Left forelimb (tissue), 1 donor: ENCODE measurements at places on chromosomes 3 and 15.

GRCh38 chr15:39628144-39628508, 47.2 kb downstream of the THBS1 start:
- no peak for DNase-seq

GRCh38 chr3:61146010-61146890, 105.0 kb downstream of the FHIT start:
- no peak for DNase-seq

DNA sequence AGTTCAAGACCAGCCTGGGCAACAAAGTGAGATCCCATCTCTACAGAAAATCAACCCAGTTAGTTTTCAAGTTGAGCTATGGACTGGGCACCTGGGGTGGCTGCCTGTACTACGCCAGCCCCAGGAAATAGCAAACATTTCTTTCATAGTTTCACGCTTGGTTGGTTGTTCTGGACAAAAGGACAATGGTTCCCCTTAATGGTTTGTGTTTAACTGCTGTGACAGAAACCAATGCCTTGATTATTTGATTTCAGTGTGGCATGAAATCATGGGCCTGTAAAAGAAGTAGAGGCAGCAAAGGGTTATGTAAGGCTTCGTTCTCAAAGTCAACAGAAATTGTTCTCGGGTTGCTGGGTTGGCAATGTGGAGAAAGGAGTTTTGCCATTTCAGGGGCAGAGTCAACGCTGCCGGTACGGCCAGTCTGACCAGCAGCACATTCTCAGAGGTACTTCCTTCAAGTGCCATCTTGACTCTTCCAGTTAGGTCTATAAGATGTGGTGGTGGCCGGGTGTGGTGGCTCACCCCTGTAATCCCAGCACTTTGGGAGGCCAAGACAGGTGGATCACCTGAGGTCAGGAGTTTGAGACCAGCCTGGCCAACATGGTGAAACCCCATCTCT, 12.7 kb downstream of the LCMT2 start:
- DNase-seq = no peak

DNA sequence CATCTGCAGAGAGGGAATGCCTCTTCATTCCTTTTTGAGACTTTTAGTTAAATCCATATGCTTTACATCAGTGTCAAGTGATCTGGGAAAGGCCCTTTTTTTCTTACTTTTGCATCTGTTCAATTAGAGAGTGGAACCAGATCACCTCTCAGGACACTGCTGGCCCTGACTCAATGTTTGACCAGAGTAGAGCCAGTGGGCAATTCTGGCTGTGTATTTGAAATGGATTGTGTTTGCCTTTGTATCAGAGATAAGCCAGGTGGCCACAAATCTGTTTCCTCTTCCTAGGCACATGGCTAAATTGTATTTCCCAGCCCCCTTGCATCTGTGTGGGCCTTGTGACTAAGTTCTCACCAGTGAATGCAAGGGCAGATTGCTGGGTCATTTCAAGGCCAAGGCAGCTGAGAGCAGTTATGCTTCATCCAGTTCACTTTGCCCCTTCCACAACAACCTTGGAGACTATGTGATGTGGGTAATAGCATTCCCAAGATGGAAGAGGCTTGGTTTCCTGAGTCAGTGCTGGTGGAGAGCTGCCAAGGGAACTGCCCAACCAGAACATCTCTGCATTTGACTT, 75.6 kb upstream of the CACNA2D3 start:
- DNase-seq = no peak

DNA sequence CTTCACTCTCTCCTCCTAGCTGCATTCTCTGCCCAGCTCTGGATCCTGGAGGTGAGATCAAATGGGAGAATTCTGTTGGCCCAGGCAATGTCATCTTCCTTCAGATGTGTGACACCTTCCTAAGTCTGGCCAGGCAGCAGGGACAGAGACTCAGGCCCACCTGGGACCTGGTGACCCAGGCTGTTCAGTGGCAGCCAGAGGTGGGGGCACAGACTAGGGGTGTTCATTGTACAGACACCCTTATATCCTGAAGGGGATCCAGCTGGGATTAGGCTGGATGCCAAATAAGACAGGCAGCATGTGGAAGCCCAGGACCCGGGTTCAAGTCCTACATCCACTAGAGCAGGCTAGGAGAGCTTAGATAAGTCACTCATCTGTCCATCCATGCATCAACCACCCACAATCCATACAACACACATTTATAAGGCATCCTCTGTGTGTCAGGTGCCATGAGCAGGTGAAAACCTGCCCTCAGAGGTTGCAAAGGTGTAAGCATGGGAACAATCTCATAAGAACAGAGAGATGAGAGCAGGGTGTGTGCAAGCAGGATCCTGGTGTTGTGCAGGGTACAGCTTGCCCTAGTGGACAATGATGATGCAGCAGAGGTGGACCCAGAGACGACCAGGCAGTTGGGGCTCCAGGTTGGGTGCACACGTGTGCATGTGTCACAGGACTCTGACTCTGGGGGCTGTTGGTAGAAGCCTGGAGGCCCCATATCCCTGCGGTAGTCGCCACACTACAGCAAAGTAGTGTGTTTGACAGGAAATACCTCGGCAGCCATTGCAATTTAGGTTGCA, 18.3 kb upstream of the RPL29 start:
- no peak for DNase-seq

GRCh38 chr3:112858410-112859069, 11.9 kb upstream of the CD200R1L start:
- DNase-seq = no peak

DNA sequence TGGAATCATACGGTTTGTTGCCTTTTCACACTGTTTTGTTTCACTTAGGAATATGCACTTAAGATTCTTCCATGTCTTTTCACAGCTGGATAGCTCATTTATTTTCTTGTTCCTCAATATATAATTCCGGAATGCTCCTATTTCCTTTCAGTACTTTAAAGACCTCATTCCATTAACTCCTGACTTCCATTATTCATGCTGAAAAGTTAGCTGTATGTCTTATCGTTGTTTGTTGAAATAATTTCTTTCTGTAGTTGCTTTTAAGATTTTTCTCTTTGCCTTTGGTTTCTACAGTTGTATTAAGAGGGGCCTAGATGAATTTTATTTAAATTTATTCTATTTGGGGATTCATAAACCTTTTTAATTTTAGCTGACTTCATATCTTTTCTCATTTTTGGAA, 122.2 kb downstream of the ANXA2 start:
- DNase-seq = no peak

DNA sequence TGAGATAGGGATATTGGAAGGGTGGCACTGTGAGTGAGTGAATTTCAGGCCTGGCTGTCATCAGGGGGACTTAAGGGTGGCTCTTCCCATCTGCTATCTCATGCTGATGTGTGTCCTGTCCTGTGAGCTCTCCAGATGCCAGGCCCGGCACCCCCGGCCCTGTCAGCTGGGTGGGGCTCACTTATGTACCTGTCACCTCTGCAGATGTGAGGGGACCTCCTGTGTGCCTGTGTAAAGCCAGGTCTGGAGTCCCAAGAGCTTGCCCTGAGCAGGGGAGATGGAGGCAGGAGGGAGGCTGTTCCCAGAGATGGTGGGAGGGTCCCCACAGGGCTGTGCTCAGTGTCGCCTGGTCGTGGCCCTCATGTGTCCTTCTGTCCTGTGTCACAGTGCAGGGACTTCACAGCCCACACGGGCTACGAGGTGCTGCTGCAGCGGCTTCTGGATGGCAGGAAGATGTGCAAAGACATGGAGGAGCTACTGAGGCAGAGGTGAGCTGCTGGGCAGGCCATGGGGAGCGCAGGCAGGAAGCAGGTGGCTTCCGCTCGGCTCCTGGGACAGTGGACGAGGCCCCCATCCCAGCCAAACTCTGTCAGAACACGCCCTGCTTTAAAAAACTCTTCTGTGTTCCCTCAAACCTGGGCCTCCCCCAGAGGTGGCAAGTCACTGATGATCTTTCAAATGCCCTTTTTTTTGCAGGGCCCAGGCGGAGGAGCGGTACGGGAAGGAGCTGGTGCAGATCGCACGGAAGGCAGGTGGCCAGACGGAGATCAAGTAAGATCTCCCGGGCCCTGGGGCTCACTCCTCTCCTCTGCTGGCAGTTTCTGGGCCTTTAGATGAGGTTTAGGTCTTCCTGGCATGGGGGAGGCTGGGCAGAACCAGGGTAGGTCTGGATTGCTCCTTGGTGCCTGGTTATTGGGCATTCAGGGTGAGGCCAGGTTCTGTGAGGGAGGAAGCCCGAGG, 23.1 kb downstream of the PSTPIP1 start:
- no peak for DNase-seq

DNA sequence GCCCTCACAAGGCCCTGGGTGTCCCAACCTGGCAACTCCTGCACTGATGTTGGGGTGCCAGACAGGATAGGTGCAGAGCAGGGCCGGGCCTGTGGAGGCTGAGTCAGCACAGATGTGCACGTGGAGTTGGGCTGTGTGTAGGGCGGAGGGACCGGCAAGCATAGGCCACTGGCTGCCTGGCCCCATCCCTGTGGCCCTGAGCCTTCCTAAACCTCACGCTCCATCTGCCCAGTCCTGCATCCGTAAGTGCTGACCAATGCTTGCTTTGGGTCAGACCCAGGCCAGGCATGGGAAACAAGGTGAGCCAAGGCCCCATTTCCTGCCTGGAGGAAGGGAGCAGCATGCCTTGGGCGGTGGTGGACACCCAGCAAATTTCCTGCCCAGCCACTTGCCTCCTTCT, 5.8 kb upstream of the IQSEC1 start:
- DNase-seq = no peak

- DNase-seq = no peak
Measured at GRCh38 chr3:195188426-195188927, 82.5 kb downstream of the XXYLT1 start.

DNA sequence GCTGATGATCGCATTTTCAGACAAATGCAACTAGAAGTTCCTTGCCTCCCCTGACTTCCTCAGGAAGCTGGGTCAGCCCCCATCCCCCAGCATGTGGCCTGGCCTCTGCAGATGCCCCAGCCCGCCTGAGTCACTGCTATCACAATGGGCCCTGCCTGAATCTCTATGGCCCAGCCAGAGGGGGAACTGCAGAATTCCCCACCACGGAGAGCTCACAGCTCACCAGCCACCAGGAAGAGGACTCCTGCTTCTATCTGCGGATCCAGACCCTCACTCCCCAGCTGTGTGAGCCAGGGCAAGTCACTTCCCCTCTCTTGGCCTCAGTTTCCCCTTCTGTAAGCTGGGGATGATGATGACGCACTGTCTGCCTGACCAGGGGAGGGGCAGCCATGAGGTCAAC, 6.9 kb downstream of the PLXND1 start:
- DNase-seq = no peak

DNA sequence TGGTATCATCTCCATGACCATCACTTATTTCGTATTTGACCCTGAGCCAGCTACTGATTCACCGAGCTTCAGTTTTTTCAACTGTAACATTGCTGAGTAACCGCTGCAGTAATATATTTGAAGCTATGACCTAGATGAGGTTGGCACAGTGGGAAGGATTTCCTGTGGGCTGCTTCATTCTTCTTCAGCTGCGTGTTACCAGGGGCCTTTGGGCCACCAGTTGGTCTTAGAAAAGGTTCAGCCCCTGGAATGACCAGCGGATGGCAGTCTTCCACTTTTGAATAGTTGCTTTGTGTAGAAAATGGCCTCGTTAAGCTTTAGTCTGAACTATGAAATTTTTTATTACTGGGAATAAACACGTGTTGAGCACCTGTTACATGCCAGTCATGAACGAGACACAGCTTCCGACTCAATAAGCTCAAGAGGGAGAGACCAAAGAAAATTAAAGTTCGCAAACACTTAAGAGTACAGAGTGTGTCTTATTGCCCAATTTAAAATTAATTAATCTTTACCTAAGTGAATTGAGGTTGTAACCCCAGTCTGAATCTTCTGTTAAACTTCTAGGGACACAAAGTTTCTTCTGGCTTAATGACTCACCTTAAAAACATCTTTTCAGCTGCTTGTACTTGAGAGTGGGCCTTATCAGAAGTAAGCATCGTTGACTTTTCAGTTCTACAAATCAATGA, 57.6 kb upstream of the NR2E3 start:
- no peak for DNase-seq

- no peak for DNase-seq
Measured at GRCh38 chr3:64265646-64266045, 40.4 kb upstream of the PRICKLE2 start.

DNA sequence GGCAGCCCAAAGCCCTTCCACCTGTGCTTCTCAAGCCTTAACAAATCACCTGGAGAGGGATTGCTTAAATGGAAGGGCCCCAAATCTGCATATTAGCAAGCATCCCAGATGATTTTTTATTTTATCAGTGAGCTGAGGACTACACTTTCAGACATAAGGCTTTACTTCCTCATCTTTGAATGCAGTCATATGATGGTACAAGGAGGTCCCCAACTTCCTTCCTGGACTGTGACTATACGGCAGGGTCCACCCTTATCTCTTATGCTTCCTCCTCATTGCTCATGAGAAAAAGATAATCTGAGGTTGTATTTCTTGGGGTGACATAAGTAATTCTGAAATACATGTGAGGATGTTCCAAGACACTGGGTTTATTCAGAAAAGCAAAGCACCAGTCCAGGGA, 13.7 kb upstream of the HEG1 start:
- DNase-seq = no peak

GRCh38 chr3:11091791-11092190, 62.5 kb upstream of the HRH1 start:
- no peak for DNase-seq

- no peak for DNase-seq
Measured at GRCh38 chr3:20072422-20072821, 32.2 kb downstream of the KAT2B start.

- DNase-seq = no peak
Measured at GRCh38 chr3:160774172-160774571, 18.1 kb downstream of the PPM1L start.

GRCh38 chr3:11602239-11602840, 41.4 kb downstream of the VGLL4 start:
- no peak for DNase-seq

DNA sequence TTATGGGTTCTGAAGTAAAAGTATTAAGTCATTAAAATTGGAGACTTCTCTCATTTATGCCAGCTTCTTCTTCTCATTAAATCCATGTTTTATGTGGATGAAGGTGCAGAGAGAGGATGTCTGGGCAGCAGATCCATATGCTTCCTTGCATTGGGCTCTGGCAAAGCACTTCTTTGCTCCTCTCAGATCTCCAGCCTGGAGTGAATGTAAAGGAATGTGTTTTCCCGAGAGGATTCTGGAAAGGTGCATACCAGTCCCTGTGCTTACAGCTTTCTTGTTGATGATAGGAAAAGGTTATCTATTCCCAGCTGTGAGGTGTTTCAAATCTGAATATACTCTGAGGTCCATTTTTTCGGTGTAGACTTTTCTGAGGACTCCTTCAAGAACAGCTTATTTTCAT, 79.9 kb upstream of the PEX5L start:
- DNase-seq = no peak

DNA sequence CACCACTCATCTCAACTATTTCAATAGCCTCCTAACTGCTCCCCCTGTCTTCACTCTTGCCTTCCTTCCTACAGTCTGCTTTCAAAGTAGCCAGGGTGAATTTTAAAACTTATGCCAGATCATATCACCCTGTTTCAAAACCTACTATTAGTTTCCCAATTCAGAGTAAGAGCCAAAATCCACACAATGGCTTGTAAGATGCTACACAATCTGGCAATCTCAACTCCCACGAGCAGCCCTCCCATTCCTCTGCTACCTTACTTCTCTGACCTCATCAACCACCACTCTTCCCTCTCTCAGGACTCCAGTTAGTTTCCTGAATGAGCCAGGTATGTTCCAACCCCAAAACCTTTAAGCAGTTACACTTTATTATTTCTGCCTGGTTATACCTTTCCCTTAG, 62.5 kb downstream of the VPS13C start:
- no peak for DNase-seq
